Effector memory CD4-positive, alpha-beta T cell (primary cell): ENCODE measurements at places on chromosomes 7 and 10.

DNA sequence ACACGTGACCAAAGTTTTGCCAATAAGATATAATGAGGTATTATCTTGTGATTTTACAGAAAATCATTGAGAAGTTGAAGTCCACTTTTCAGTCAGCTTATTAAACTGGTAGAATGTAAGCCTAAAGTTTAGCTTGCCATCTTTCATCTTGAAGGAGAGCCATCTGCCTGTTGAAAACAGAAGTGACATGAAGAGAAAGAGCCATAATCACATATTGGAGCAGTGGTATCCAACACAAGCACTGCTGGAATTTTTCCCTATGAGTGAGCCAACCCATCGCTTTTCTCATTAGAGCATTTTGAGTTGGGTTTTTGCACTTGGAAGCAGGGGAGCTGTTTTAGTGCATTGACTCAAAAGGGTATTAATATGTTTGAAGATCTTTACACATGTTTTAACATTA, 117.6 kb upstream of the FERD3L start:
- DNase-seq: no peak

DNA sequence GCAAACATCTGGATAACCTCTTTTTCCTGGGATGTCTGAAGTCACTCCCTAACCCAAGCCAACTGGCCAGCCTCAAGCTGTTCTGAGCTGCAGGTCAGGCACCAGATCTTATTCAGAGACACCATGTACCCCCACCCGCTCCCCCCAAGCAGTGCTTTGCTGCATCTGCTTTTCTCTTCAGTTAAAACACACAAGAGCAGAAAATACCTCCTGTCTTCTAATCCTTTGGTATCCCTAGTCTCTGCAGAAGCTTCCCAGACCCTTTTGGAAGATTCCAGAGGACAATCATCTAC, 3.0 kb downstream of the ZNF488 start:
- no peak for DNase-seq

DNA sequence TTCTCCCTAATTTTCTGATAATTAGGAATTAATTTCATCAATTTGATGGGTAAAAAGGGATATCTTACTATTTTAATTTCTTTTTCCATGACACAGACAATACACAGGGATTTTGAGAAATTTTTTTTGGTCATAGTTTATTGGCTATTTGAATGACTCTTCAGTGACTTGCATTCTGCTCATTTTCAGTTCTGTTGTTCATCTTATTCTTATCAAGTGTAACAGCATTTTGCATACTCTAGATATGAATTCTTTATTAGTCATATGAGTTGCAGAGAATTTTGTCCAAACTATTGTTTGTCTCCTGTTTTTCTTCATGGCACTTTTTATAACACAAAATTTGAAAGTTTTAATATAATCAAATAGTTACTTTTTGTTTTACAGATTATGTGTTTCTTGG, 41.7 kb downstream of the MKLN1 start:
- DNase-seq: no peak

DNA sequence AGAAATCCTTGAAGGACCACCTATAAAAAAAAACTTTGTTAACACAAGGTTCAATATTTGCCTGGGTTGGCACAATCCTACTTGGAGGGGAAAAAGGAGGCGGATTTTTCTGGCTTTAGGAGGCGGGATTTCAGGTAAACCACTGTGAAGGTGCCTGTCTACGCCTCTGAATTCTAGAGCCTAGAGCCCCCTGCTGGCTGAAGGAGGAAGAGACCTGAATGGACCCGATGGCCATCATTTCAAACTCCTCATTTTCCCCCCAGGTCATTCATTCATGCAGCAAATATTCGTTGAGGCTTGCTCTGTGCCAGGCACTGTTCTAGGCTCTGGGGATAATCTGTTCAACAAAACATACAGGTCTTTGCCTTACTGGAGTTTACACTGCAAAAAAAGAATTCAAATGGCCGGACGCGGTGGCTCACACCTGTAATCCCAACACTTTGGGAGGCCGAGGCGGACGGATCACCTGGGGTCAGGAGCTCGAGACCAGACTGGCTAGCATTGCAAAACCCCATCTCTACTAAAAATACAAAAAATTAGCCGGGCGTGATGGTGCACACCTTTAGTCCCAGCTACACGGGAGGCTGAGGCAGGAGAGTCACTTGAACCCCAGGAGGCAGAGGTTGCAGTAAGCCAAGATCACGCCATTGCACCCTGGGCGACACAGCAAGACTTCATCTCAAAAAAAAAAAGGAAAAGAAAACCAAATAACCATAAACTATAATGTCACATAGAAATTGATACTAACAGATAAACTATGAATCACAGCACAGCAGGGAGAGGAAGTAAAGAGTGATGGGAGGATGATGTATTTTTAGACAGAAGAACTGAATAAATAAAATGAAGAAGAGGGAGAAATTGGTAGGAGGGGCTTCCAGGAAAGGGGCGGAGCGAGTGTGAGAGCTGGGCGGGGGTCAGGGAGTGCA, 90.1 kb upstream of the NFE2L3 start:
- DNase-seq: peak; percentile 61

- DNase-seq: peak; percentile 25
Observed at GRCh38 chr10:42753126-42753506, 29.5 kb upstream of the BMS1 start.

- DNase-seq: no peak
Observed at GRCh38 chr10:46306516-46307184, 19.9 kb downstream of the ANTXRL start.

DNA sequence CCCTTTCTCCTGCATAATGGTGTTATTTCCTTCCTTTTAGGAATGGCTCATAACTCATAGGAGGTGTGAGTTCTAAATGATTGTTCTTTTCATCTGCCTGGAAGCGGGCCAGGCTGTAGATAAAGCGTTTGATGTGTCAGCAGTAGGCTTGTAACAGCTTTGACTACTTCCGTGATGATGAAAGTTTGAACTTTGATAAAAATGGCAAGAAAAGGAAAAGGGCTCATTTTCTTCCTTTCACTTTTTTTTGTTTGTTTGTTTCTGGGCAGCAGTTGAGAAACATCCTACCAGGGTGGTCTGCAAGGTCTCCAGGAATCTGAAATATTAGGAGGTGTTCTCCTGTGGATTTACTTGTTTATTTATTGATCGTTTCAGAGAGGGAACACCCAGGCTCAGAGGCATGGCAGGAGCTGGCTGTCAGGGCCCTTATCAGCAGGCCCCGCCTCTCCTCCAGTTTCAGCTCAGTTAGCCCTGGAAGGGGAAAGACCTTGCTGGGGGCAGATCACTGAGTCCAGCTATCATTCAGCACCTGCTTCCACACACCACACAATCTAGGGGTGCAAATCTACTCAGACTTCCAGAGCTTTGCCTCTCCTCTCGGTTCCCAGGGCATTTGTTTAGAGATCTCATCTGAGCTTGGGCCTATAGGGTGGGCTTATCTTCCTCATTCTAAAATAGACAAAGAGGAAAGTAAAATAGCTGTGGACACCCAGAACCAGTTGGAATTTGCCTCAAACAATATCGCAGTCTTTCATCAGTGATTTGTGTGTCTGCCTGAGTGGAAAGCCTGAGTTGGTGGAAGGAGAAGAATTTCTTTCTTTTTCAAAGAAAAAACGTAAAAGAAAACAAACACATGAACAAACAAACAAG, 130.9 kb downstream of the BMPER start:
- DNase-seq: no peak

DNA sequence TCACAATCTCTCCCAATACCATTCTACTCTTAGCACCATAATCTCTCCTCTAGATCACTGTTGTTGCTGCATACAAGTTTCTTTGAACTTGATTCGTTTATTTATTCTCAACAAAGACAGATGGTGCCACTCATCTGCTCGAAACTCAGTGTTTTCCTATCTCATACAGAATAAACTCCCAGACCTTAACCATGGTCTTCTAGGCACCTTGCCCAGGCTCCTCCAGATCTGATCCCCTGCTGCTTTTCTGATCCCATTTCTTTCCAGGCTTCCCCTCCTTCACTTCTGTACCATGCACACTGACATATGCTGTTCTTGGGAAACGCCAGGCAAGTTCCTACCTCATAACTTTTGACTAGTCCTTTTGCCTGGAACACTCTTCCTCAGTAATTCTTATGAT, 645.7 kb downstream of the DNAJB9 start:
- no peak for DNase-seq

- no peak for DNase-seq
Observed at GRCh38 chr7:74505471-74506324, 52.0 kb downstream of the GTF2IRD1 start.

DNA sequence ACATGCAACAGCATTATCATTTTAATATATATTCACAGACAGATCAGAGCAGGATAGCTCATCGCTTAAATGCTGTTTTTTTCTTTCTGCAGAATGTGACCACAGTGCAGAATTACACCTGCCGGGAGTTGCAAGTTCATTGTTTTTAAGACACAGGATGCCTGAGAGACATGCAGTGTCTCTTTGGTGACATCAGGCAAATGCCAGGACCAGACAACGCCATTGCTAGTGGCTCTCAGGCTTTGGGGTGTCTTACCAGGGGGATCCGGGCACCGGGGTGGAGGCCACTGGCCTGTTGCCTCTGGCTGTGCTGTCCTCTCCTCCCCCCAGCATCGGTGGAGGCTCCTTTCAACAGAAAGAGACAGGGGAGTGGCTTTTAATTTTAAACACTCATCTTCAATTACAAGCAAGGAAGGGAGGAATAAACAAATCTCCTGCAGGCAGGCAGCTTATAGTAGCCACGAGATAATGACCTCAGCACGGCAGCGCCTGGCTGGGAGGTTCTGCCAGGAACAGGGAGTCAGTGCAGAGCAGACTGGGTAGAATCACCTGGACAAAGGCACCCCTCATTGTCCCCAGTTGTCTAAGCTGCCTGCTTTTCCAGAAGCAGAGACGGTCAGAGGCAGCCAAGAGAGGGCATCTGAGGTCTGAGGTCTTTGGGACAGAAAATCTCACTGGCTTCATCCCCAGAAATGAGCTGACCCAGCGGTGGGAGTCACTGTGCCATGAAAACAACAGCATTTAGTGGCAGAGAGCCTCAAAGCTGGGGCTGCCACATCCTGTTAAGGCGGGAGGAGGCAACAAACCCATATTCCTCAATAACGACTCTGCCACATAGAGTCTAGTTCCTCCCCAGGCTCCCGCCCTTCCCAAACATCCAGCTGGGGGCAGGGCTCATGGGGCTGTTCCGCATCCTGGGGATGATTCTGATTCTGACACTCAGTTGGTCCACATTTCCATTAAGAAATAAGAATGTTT, 148.4 kb downstream of the TCERG1L start:
- DNase-seq: no peak

- DNase-seq: no peak
Observed at GRCh38 chr10:119422682-119423509, 119.6 kb downstream of the RGS10 start.

DNA sequence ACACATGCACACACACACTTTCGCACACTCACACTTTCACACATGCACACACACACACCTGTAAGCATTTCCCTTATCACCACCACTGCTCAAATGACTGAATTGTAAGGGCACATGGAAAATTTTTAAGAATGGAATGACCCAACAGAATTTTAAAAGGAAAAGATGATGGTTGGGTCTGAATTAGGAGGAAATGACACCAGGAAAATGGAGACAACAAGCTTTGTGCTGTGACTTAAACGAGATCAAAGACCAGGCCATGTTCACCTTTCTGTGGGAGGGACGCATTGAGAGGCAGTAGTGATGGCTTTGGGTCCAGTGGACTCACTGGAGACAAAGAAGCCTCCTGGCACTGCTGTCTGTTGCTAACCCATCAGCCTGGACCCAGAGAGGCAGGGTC, 16.7 kb upstream of the C10orf71 start:
- DNase-seq: no peak

DNA sequence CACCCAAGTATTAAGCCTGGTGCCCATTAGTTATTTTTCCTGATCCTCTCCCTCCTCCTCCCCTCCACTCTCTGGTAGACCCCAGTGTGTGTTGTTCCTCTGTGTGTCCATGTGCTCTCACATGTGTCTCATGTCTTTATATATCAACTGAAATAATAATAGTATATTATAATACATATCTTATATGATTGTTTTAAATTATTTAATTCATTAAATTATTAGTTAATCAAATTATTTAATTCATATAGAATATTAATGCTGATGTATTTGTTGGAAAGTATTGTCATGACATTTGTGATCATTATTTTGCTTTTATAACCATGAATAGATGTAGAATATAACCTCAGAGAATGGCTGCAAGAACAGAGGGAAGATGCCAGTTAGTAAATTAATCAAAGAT, 647.5 kb downstream of the SORCS3 start:
- no peak for DNase-seq

DNA sequence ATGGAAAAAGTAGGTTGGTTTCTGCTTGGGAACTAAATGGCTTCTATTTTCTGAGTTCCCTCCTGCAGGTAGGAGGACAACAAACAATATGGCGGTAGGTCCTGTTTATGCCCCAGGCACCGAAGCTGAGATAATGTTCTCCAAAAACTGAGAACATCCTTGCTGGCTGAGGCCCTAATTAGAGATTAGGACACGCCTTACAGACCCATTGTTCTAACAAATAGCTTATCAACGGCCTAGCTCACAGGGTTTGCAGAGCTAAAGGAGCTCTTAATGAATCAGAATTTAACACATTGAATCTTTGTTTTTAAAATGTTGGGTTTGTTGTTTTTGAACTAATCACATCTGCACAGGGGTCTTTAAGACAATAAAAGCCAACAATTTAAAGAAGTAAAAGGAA, 37.0 kb downstream of the HTR5A start:
- no peak for DNase-seq

- no peak for DNase-seq
Observed at GRCh38 chr10:114517368-114518250, 113.3 kb upstream of the AFAP1L2 start.

- no peak for DNase-seq
Observed at GRCh38 chr10:123787566-123787965, 104.0 kb downstream of the CPXM2 start.
